ENCODE measurements at places on chromosomes 11 and 22.

DNA sequence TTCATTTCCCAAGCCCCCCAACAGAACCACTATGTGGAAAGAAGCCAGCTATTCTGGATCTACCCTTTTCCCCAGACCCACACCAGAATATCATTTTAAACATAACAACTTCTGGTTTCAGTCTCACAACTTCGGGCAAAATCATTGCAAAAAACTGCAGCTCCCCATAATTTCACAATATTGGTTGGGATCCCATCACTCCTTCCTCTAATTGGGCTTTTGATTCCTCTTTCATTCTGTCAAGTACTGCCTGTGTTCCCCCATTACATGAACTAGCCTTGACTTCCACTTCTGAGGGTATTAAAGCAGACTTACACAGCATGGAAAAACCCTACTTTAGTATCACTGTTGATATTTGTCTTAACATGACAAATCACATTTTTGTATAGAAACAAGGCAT lies 4.1 kb upstream of the APOL3 start:
- DNase-seq = no peak

DNA sequence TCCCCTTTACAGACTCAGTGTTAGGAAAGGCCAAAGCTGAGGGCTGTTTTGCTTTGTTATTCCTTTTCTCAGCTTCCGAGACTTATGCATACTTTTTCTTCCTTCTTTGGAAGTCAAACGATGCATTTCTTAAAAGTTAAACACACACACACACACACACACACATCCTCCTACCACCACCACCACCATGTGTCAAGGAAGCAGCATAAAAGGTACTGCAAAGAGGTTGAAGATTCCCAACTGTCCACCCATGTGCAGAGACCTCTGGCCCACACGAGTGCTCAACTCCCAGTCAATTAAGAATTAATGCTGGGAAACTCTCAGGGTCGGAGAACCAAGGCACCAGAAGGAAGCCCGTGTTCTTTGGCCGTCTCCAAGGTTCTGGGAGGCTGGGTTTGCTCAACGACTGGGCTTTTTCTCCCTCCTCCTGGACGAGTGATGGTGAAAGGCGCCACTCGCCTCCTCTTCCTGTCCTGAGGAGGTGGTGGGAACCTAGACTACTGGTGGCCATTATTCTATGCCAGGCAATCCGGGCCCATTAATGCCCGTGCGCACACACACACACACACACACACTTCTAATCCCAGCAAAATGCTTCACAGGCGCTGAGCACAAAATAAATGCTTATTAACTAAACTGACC lies 15.1 kb downstream of the MN1 start:
- no peak for DNase-seq

DNA sequence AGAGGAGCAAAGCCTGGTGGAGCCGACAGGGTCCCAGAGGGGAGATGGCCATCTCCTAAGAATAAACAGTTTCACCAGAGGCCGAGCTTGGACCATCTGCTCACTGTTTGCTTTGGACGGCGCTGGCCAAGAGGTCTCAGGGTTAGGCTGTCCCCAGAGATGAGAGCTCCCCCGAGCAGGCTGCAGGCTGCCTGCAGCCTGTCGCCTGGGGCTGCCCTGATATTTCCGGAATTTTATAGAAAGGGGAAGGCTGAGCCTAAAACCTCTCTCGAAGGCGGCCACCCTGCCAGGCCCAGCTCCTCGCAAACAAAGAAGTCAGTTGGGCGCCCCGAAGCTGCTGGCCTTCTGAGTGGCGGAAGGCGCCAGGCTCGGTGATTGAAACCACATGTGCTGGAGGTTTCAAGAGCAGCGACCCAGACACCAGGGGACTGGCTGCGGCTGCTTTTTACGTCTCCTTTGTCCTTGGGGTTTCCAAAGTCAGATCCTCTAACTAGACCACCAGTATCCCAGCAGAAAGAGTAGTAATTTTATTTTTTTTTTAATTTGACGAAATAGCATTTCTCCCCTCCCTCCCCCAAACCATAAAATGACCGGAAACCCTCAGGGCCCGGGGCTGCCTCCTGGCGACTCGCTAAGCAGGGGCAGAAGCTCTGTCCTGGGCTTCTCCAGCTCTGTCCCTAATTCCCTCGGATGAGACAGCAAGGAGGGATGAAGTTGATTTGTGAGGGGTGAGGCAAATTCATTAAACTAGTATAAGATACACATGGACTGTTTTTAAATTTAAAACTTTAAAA lies 57.4 kb downstream of the CLMP start:
- DNase-seq = no peak

GRCh38 chr11:72787216-72788104 lies 6.4 kb downstream of the STARD10 start:
- no peak for DNase-seq

DNA sequence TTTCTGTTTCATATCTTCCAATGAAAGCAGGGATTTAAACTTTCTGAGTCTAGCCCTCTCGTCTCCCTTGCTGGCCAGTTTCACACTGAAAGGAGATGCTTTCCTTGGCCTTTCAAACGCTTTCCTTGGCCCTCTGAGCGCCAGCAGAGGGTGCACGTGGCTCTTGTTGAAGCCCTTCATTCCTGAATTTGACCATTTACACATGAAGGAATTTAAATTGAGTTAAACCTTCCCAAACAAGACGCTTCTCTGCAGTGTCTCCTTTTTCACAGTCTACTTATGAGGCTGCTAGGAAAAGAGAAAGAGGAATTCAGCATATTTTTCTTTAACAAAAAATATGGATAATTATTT lies 21.6 kb downstream of the NNMT start:
- DNase-seq = no peak

GRCh38 chr11:70506986-70507385 lies 108.7 kb downstream of the CTTN start:
- no peak for DNase-seq

- no peak for DNase-seq
Observed at GRCh38 chr11:134638796-134639430, 226.9 kb upstream of the B3GAT1 start.

- DNase-seq = no peak
Observed at GRCh38 chr11:60830478-60831142, 11.3 kb upstream of the CCDC86 start.

- DNase-seq = no peak
Observed at GRCh38 chr22:37014835-37015586, 4.2 kb downstream of the TST start.

- DNase-seq = no peak
Observed at GRCh38 chr22:23773483-23774113, 949 bp downstream of the MMP11 start.

DNA sequence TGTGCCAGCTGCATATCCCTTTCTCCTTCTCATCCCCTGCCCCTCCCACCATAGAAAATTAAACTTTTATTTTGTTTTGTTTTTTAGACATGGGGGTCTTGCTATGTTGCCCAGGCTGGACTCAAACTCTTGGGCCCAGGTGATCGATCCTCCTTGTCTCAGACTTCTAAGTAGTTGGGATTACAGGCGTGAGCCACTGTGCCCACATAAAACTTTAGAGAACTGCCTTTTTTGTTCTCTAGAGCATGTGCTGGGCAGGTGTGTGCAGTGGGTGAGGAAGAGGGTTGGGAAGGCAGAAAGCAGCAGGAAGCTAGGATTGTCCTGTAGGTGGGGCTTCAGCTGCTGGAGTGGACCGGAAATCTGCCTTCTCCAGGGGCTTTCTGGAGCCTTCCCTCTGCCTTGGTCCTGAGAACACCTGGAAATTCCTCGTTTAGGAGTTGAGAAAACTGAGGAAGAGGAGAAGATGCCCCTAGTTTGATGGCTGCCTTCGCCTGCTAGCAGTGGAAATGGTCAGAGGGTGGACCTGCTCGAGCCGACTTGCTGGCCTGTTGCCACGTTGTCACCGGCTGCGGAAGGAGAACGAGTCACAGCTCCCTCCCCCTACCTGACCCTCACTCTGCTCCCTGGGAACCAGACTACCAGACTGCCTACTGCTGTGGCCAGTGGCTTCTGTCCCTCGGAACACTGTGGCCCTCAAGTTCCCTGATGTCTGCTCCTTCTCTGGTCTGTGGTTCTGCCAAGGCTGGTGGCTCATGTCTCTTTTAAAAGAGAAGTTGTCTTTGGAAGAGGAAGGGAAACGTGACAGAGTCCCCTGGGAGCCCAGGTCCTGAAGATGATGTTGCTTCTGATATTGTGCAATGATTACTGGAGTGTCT lies 4.0 kb downstream of the ST14 start:
- DNase-seq = no peak

DNA sequence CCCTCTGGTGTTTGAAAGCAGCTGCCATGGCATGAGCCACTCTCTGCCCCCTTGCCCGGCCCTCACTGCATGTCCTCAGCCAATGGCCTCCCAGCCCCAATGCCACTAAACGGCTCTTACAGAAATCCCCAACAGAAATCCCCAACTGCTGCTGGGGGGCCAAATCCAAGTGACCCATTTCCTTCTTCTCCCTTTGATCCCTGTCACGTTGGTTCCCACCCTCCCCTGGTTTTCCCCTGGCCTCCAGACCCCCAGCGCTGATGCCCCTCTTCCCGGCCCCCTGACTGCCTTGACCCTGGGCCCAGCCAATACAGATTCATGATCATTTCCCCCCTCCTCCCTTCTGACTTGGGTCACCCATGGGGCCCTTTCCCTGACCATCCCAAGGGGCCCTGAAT lies 30.9 kb downstream of the IGLL1 start:
- DNase-seq = no peak

DNA sequence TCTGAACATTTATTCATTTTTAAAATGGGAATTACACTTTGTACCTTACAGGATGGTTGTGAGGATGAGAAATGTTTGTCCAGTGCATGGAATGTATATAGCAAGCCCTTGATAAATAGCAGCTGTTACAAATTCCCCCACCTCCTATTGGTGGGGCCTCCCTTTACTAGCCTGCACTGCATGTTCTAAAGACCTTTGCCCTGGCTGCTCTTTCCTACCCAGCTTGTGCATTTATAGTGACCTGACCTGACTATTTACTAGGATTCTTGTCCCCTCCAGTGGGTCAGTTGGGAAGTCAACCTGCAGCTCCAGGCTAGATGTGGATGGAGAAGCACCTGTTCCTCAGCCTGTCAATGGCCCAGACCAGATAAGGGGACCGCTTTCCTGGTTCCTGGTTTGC lies 180.3 kb downstream of the HIPK3 start:
- no peak for DNase-seq

- no peak for DNase-seq
Observed at GRCh38 chr11:61144511-61145179, 16.6 kb downstream of the VPS37C start.

DNA sequence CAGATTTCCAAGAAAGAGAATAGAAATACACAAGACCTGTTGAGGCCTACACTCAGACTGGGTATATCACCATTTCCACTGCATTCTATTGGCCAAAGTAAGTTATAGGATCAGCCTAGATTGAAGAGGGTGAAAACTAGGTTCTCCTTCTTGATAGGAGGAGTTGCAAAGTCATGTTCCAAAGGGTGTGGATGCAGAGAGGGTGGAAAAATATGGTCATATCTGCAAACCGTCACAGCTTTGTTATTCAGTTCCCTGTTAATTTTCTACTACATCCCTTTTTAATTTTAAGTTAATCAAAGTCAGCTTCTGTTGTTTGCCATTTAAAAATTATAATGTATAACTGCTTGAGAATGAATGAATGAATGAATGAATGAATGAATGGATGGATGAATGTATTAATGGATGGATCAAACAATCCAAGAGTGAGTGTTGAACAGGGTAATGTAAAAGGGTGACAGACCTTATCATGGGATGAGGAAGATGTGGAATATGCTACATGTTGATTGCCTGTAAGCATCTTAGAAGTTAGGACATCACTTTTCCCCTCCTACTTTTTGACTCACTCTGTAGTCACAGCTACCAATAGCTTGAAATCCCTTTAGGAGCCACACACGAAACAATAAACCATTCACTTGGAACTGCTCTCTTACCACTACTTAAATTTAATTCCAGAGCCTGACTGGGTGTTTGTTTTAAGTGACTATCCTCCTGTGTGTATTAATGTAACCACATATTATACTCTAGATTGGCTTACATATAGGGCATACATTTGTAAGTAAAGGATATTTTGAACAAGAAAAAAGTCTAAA lies 121.5 kb downstream of the CCDC34 start:
- no peak for DNase-seq

GRCh38 chr22:34255042-34255441 lies 334.8 kb upstream of the LARGE1 start:
- no peak for DNase-seq

GRCh38 chr11:34232807-34233206 lies 125.0 kb downstream of the ABTB2 start:
- DNase-seq = no peak

DNA sequence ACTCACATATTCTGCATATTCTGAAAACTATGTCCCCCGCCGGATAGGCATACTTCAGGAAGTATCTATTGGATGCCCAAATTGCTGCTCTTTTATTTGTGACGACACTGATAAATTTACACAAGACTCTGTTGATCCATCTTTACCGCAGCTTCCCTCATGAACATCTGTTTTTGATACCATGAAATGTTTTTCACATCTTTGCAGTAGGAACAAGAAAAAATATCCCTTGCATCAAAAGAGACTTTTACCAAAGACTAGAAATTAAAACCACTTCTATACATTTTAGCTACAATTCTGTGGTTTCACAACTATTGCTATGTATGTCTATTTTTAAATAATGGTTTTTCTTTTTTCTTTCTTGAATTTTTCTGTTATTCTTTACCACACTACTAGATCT lies 15.3 kb downstream of the POU2AF2 start:
- no peak for DNase-seq

DNA sequence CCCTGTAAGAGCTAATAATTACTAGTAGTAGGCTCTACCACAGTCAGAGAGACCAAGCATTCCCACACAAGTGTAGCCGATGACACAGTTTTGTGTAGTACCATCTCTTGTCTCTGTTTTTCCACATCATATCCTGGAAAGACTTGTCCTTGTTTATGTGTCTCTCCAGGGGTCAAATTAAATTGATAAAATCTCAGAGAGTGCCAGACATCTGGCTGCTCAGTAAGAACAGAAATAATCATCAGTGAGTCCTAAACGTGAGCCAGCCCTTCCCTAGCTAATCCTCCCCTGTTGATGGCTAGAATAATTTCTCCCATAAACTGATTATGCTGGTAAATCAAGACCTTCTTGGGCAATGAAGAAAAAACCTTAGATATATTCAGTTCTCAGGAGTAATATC lies 111.4 kb upstream of the GRAMD1B start:
- DNase-seq = no peak

- DNase-seq = no peak
Observed at GRCh38 chr11:78933350-78933749, 358.7 kb upstream of the NARS2 start.

GRCh38 chr11:67265633-67266448 lies 432 bp upstream of the GRK2 start:
- peak; percentile 77 for DNase-seq

GRCh38 chr11:96329855-96330510 lies 13.0 kb downstream of the MAML2 start:
- DNase-seq = no peak

GRCh38 chr11:45158210-45158731 lies 11.8 kb downstream of the PRDM11 start:
- no peak for DNase-seq

GRCh38 chr22:47006869-47007268 lies 244.4 kb downstream of the TBC1D22A start:
- no peak for DNase-seq

DNA sequence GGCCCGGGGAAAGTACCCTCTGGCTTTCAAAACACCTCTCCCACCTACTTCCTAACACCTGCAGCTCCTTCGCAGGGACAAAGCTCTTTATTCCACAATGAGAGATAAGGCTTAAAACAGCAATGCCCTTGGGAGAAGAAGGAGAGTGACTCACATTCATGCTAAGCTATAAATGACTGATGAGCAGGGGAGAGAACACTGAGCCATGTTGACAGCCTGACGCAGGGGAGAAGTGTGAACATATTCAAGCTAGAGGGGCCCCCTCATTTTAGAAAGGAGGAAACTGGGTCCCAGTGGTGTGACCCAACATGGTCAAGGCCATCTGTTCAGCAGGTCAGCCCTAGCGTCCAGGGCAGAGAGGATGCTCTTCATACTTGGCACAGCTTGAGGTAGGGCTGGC lies 171.8 kb downstream of the DSCAML1 start:
- no peak for DNase-seq
